ENCODE measurements at places on chromosomes 4 and X.

GRCh38 chr4:72136429-72136828 lies 104.6 kb downstream of the NPFFR2 start:
- no peak for DNase-seq

GRCh38 chr4:7007944-7008343 lies 35.2 kb upstream of the TADA2B start:
- DNase-seq, result no peak

DNA sequence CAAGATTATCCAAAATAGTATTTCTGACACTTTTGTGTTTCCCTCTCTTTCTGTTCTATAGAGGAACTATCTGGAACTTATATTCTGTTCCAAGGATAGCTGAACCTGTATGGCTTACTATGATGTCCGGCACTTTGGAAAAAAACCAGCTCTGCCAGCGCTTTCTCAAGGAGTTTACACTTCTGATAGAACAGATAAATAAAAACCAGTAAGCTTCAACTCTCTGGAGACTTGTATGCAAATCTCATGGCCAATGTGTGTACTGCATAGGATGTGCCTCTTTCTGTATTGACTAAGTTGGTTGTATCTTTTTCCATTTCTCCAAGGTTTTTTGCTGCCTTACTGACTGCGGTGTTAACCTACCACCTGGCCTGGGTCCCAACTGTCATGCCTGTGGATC lies 92.5 kb downstream of the FNIP2 start:
- DNase-seq, result no peak

GRCh38 chr4:76585272-76585671 lies 150.2 kb downstream of the SHROOM3 start:
- no peak for DNase-seq

- DNase-seq, result no peak
Observed at GRCh38 chr4:55005910-55006309, 119.5 kb downstream of the KDR start.

DNA sequence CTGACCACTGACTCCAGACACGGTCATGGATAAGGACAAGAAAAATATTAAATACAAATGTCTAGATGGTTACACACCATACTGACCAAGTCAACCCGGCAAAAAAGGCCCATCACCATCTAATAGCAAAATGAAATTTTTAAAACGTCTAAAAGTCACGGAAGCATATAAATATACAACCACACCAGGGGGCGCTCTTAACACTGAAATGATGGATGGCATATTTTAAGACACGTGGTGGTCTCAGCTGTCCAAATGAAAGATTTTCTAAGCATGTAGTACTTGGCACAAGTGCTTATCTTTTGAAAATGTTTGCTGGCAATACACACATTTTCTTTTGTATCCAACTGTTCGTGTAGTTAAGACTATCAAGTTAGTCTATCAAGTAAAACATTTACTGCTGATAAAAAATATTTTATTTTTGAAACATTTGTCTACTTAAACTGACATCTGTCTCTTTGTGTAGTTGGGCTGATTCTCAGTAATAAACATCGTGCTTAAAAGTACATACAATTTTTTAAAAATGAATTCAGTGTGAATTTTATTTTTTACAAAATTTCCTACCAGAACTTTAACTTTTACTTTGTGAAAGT lies 64.6 kb downstream of the COX7B2 start:
- DNase-seq, result no peak

DNA sequence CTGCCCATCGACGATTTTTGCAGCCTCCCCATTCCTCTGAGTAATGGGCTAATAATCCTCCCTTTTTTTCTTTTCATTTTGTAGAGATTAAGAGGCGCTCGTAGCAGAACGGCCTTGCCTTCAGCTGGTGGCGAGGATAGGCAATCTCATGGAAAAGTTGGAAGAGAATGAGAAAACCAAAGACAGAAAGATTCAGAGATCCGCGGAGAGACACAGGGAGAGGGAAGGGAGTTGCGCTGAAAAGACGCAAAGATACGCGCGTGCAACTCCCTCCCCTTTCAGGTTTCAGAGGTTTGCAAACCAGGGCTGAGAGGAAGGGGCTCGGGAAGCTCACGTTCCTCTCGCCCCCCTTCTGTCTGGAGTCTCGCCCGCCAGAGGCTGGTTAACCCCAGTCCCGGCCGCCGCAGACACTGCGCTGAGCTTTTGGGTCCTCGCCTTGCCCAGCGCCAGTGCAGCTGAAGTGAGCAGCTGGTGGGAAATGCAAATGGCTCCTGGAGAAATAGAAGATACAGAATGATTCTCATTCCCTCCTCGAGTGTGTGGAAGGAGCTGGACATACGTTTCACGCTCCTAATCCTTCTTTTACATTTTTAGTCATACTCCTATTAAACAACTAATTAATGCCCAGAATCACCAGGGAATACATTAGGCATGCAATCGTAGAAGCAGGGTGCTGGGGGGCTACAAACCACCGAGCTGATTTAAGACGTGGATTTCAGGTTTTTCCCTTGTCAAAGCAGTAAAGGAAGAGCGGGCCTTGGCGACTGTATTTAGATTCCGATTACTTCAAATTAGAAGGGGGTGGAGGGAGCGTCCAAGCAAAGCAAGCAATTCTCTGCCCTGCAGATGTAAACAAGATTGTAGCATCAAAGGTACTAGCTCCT lies 16.6 kb upstream of the PITX2 start:
- no peak for DNase-seq

DNA sequence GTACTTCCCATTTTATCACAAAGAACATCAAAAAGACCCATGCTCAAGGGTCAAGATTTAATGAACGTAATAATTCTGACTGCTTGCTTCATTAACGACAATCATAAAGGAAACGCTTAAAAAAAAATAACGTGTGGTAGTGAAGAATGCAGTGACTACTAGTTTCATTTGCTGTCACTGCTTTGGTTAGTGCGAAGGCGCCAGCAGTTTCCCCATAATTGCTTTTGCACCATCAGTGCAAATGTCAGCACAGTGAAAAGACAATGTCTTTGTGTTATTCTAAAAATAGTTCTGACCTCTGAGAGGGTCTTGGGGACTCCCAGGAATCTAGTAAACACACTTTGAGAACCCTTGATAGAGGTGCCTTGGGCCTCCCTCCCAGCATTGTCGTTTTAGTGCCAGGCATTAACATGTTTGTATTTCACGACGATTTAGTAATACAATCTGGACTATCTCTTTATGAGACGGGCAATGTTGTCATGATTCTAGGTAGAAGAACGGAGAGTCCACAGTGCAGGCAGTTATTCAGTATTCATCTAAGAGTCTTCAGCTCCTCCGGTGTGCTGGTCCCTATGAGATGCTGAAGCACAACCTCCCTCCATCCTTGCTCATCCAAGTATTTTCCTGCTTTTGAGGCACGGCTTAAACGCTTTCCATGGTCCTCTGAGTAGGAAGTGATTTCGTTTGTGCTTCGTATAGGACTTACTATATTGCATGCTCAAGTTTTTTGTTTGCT lies 71.0 kb downstream of the AFF1 start:
- no peak for DNase-seq

GRCh38 chr4:140367738-140368137 lies 5.7 kb upstream of the SCOC start:
- no peak for DNase-seq

DNA sequence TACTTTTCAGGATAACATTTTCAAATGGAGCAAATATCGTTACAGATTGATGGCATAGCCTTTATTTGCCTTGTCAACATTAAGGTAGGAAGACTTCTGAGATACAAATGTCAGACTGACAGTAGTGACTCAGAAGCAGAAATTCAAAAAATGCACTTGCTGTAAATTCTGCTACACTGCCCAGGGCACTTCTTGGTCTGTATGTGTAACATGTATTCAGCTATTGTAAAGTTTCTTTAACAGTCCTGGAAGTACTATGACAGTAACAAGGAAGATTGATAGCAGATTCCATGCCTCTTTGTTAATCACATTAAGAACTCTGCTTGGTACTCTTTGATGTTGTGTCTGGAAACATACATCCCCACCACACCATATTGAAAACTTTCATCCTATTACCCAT lies 69.6 kb upstream of the PCDH18 start:
- DNase-seq, result no peak

GRCh38 chr4:88690355-88690754 lies 7.3 kb downstream of the NAP1L5 start:
- DNase-seq, result no peak

DNA sequence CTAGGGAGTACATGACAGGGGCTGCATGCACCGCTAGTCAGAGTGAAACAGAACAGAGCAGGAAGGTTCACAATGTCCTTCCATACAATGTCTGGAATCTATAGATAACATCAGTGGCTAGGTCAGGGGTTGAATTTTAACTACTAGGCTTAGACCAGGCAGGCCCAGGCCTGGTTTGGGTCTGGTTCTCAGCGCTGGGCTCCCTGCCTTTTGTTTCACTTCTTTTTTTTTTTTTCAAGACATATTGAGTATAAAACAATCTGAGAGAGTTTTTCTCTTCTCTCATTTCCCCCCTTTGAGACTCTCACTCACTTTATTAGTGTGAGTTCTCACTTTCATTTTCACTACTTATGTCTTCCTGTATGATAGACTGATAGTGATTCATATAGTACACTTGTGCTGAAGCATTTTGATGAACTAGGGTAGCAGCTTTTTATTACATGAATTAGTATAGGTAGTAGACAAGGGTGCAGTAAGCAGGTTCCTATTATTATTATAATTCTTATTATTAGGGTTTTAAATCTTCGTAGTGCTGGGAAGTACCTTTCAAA lies 120.0 kb upstream of the ZDHHC15 start:
- no peak for DNase-seq

GRCh38 chrX:155231163-155231562 lies 14.9 kb downstream of the VBP1 start:
- no peak for DNase-seq

DNA sequence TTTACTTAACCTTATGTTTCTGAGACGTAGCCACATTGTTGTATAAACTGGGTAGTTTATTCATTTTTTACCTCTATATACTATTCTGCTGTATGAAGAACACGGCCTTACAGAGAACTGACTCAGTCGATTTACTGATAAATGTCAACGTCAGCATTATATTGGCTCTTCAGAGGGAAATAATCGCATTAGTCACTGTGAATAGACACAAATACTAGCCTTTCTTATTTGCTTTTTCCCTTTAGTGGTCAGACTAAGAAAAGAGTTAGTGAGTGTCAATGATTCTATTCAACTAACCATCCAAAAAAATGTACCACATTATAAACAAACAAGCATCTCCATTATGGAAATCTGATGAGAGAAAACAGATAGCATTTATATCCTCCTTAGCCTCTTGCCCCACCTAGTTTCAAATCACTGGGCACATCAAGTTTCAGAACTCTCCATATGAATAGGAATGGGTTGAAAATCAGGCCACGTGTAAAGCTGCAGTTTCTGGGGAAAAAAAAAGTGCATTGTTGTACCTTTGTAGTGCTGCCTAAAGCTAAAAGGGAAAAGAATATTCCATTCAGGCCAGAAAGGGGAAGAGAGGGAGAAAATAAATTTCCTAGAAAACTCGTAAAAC lies 146.7 kb upstream of the VCX3A start:
- no peak for DNase-seq

- no peak for DNase-seq
Observed at GRCh38 chr4:168265327-168265726, 53.2 kb downstream of the DDX60 start.

GRCh38 chr4:71009086-71009485 lies 15.6 kb downstream of the DCK start:
- no peak for DNase-seq

DNA sequence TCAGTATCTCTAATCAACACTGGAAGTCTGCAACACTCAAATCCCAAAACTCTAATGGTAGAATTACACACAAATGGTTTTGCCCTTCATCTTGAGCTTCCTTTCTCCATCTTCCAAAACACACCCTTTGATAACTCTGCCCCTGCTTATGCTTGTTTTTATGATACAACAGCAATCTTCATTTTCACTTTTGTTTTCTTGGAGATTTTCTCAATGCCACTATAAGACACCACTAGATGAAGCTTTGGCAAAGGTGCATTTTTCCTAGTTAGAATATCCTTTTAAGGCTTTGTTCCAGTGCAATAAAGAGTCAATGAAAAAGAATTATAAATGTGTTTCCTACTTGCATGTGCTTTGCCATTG lies 472.4 kb upstream of the NWD2 start:
- DNase-seq, result no peak

DNA sequence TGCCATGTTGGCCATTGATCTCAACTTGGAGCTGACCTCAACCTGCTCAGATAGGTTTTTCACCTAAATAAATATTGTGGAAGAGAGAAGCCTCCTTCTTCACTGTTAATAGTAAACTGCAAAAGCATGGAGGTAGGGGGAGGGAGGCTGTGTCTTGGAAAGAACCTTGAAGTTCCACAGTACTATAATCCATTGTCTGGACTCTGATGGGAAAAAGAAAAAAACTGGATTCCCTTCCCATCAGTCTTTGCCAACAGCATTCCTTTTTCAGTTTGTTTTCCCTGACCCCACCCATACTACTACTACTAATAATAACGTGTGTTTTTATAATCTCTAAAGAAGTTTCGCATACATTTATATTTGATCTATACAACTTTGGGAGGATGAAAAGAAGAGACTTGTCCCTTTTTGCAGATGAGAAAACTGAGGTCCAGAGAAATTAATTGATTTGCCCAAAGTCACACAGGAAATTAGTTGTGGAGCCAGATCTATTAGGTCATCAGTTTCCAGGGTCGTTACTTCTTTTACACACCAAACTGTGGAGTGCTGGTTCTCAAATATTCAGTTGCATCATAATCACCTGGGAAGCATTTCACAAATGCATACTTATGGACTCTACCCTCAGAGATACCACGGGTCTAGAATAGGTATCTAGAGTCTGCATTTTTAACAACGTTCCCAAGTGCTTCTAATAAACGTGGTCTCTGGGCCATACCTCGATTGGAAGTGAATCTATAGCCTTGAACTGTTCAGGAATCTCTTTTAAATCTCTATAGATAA lies 59.1 kb downstream of the LUZP4 start:
- DNase-seq, result no peak

DNA sequence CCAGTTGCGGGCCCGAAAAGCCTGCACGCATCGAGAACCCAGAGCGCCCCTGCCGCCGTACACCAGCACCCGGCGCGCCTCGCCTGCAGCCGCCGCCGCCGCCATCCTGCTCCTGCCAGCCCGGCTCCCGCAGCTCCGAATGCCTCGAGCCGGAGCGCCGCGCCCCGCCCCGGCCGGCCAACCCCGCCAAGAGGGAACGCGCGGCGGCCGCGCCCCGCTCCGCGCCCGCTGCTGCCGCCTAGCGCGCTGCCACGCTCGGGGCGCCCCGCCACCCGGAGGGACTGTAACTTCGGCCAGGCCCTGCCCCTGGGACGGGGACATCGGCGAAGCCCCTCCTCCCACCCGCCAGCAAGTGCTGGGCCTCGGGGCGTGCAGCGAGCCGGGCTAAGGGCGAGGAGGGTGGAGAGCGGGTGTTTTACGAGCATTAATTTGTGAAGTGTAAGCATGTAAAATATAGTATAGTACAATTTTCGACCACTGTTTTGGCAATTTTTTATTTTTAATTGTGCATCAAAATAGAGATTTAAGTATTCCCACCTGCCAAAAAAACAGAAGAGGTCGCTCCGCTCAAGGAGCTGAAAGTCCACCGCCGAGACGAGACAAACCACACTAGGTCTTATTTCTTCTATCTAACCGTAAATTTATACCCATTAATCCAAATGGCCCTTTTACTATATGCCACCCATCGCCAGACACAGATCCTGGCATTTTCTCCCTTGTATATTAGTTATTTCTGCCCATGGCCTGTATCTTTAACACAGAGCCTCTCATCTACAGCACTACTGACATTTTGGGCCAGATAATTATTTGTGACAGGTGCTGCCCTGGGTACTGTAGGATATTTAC lies at the start of gene QDPR:
Gene QDPR (minus strand): TSS at position 141 of the 846 bp plus-strand sequence. CDS start 36 bp downstream, at position 105.
- DNase-seq, result peak; percentile 69

Measured in GM12891 (cell line).